Dermis blood vessel endothelial cell (primary cell): ENCODE measurements at places on chromosomes 16 and 17.
A peak's percentile ranks its signal among the peaks of the same experiment; 100 is the strongest.

DNA sequence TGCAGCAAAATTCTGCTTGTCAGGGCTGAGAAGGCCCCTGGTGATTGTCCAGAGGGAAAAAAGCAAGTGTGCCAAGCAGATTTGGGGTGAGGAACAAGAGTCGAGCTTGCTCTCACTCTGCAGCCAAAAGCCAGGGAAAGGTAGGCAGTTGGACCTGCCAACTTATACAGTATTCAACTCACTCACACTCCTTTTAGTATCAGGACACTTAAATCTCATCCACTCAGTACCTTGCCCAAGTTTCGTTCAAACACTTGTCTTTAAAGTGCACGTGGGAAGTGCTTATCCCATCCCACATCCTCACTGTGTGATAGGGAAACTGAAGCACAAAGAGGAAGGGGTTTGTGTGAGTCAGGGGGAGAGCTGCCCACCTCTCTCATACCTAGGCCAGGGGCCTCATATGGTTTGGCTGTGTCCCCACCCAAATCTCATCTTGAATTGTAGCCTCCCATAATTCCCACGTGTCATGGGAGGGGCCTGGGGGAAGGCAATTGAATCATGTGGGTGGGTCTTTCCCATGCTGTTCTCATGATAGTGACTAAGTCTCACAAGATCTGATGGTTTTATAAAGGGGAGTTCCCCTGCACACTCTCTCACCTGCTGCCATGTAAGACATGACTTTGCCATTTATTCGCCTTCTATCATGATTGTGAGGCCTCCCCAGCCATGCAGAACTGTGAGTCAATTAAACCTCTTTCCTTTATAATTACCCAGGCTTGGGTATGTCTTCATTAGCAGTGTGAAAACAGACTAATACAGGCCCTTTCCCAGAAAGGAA lies 25.6 kb upstream of the CES5A start:
- no peak for DNase-seq

GRCh38 chr16:31382485-31383161 lies 10.5 kb upstream of the ITGAD start:
- peak; percentile 70 for DNase-seq

DNA sequence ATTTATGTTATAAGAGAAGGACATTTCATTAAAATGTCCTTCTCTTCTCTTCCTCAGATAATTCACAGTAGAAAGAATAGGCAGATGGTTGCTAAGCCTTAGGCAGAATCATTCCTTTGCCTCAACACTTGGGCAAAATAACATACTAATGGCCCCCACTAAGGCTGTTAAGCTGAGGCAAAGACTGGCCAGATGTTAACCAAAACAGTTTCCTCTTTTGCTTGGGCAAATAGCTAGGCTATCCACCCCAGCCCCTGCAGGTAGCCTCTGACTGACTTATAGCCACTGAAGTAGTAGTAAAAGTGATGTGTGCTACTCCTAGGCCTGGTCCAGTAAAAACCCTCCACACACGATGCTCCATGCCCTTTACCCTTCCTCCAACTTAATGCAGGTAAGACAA lies 55.2 kb downstream of the SPAG9 start:
- no peak for DNase-seq

DNA sequence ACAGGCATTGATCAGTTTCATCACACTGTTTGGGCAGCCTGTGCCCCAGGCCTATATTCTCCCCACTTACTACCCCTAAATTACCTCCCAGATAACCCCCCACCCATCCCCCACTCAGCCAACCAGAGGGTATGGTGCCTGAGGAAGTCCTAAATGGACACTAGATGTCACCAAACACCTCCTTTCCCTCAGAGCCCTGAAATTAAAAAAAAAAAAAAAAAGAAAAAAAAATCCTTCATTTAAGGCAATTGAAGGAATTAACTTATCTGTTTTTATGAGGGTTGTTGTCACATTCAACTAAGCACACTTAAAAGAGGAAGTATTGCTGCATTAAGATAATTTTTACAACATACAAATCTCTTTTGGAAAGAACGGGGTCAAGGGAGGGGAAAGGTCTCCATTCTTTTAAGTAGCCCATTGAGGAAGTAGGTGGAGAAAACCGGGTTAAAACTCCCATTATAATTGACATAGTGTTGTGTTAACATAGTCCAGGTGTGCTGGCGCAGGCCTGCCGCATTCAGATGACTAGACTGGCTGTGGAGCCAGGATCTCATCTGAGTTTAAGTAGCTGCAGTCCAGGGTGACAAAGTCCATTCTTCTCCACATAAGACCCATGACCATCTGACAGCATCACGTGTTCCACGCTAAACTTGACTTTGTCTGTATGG lies 46.3 kb downstream of the SNX11 start:
- DNase-seq, result peak; percentile 63

GRCh38 chr16:66458853-66459252 lies 31.8 kb downstream of the BEAN1 start:
- no peak for DNase-seq

GRCh38 chr17:80252871-80253270 lies 7.8 kb upstream of the RNF213 start:
- peak; percentile 52 for DNase-seq

DNA sequence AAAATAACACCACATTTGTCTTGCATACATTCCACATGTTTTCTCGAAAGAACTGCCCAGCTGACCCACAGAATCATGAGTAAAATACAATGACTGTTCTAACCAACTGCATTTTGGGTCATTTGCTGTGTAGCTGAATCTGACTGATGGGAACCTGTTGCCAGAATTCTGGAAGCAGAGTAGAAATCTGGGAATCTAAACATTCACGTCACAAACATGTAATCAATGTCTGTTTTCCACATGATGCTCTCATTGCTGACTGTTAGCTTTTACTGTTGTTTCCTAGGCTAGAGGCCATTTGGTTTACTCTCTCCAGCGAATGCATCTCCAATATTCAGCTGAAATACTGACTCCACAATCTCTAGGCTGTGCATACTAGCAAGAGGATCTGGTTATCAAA lies 710.1 kb downstream of the KCNJ2 start:
- DNase-seq, result no peak

GRCh38 chr17:19933221-19933620 lies 44.4 kb downstream of the AKAP10 start:
- DNase-seq, result no peak

DNA sequence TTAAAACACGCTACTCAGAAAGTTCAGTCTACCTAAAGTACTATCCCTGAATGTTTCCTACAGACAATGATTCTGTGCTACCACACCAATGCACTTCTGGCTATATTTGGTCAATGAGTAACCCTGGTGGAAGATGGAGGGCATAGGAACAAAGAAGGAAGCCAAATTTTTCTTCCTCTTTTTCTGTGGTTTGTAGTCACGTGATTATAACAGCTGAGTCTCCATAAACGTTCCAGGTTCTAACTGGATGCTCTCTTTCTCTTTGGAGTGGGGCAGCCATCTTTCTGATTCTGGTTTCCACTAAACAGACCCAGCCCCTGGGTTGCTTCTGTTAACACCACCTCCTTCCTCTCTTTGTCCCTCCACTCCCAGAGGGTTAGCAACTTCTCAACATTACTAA lies 274.9 kb downstream of the CDH11 start:
- no peak for DNase-seq

DNA sequence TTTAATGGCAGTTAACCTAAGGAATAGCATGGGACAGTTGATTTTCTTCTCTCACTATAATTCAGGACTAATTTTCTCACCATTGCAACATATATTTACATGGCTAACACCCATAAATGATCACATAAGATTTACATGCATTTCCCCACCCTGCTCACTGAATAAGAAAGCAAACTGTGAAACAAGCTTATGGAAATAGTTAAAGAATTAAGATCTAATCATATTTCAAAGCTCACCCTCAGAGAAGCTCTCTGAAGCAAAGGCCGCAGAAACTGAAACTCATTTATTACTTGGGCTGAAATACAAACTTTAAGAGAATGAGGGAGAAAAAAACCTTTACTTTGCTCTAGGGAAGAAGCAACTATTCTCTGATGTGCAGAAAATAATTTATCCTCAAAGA lies 218.7 kb upstream of the AXIN2 start:
- no peak for DNase-seq

- DNase-seq, result peak; percentile 56
Observed at GRCh38 chr17:27552276-27552732, 78.7 kb upstream of the LGALS9 start.

DNA sequence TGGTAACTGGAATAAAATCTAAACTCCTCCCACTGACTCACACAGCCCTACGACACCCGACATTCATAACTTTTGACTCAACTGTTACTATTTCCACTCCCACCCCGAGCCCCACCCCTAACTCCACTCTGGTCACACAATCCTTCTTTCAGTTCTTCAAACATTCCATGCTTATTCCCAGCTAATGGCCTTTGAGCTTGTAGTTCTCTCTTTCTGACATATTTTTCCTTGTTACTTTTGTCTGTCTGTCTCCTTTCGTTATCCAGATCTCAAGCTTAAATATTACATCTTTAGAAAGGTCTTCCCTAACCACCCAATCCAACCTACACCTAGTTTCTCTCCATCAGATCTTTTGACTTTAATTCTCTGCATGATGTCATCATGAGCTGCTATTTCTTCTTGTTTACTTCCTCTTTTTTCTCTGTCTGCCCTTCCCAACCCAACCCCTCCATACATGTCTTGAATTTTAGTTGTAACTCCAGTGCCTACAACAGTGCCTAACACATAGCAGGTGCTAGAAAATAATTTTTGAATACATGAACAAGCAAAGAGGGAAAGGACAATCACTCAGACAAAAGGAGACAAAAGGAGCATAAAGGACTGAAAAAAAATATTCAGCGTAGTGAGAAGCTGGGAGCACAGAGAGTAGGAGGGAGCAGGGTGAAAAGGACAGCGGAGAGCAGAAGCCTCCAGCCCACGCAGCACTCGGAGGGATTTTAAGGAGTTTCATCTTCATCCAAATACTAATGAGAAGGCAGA lies 65.2 kb upstream of the SMIM36 start:
- DNase-seq, result peak; percentile 50

DNA sequence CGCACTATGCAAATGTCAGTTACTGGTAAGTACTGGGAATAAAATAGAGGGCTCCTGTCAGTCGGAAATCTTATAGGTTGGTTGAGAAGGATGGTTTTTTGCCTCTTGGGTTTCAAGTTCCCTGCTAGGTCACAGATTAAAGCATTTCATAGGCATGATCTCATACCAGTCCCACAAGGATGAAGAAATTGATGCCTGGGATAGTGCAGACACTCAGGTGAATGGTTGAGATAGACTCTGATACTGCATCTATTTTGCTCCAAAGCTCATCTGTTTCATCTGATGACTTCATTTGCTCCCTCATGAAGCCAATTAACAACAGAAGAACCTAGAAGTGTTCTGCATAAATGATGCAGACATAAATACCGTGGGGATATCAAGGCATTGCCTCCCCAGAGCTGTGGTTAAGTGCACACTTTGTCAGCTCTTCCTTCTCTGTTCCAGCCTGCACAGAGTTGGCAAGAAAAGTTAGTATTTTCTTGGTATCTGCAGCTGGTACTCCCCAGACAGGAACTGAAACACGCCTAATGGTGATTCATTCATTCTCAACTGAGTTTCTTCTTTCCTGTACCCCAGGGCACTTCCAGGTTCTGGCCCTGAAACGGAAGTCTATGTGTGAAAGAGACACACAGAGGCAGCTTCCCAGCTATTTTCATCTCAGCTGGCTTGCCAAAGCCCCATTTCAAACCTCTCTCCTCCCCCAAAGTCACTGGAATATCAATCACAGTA lies 418.3 kb upstream of the SALL1 start:
- peak; percentile 78 for DNase-seq

DNA sequence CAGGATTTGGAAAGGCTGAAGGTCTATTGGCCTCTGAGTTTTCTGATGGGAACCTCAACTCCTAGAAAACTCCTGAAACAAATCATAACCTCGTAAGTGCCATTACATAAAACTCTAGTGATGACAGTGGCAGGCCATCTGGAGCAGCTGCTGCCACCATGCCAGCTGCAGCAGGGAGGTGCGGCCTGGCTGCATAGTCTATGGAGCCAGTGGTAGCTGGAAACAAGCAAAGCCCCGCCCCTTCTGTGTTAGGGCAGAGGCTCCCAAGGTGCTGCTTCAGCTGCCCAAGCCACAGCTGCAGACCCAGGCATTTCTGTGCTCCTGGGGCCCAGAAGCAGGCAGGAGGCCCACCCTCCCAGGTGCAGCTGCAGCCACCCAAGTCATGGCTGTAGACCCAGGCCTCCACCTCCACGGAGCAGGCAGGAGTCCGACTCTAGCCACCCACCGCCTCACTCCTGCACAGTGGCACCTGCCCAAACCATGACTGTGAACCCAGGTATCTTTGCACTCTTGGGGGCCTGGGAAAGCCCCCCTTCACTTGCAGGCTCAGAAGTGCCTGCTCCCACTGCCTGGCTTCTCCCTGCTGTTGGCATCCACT lies 254.1 kb upstream of the KCNJ16 start:
- no peak for DNase-seq

GRCh38 chr17:39927929-39928857 lies 661 bp downstream of the LRRC3C start:
- DNase-seq, result peak; percentile 41

DNA sequence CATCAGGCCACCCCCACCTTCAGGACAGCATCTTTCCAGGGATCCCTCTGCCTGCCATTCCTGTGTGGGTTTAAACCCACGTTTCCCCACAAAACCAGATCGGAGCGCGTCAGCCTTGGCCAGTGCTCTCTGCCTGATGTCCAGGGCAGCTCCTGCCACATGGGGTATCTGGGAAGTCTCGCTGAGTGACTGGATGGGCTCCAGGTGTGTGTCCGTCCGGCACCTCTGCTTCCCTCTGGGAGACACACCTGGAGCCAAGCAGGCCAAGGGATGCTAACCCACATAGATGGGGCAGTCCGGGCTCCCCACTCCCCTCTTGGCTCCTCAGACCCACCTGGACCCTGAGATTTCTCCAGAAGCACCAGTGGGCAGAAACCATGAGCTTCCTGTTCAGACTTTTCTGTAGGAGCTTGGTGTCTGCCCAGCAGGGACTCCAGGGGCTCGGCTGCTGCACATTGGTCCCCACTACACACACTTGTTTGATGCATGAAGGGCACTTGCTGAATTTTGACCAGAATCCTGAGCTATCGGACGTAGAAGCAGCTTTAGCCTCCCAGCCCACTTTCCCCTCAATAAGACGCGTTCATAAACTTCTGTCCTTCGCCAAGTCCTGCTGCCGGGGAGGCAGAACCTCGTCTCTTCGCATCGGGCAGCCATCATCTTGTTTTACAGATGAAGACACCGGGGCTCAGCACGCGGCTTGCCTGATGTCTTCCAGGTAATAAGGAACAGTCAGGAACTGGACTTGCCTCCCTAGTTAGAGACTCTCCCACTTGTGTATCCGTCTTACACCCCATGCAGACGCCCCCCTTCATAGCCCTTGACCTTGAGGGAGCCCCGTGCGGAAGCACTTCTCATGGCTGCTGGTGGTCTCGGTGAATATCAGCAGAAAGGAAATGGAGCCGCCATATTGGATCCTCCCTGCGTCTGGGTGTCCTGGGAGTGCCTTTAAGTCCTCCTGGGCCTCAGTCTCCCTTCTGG lies 91.6 kb upstream of the ZNF469 start:
- DNase-seq, result no peak

DNA sequence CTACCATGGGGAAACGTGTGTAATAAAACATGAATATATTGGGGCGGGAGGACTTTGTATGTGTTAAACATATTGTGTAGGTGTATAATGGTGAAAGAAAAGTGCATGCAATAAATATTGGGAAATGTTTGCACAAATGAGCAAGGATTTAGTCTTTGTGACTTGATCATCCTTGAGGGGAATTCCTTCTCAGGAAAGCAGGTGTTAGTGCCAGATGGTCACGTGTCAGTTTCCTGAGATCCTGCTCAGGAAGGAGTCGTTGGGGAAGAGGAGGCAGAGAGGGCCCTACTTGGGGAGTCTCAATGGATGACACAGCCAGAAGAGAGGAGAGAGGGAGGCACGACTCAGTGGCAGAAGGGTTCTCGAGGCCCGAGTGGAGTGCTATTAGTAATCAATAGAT lies 53.2 kb downstream of the MSI2 start:
- DNase-seq, result no peak

- no peak for DNase-seq
Observed at GRCh38 chr17:4357671-4358070, 8.8 kb downstream of the UBE2G1 start.
